HS-5 (cell line): ENCODE measurements at places on chromosomes 6 and 20.

- peak; percentile 54 for DNase-seq
These were observed 29.3 kb downstream of the TRIM38 start for GRCh38 chr6:25991785-25992412.

DNA sequence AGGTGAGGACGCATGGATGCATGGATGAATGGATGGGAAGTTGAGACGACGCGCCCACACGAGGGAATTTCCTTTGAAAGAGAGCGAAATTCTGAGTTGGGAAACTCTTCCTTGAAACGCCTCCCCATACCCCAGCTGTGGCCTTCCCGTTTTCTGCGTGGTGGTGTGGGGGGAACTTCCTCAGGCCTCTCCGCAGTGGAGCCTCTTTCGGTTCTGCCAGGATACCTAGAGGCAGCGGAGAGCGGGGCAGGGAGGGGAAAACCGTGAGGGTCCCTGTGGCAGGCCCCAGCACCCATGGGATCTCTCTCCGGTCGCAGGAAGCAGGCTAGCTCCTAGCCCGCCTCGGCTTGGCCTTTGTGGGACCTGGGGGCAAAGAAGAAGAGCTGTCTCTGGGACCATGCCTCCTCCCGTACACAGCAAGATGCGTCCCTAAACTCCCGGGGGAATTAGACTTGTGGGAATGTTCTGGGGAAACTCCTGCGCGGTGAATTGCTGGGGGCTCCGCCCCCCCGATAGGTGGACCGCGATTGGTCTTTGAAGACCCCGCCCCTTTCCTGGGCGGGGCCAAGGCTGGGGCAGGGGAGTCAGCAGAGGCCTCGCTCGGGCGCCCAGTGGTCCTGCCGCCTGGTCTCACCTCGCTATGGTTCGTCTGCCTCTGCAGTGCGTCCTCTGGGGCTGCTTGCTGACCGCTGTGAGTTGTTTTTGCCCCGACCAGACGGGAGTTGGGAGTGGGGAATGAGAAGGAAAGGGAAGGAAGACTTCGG lies at the start of gene CD40:
Gene CD40 (plus strand): TSS at position 611 of the 764 bp plus-strand sequence. CDS start 30 bp downstream, at position 641.
- DNase-seq, result peak; percentile 71

GRCh38 chr6:92777146-92777740 lies 642.1 kb downstream of the EPHA7 start:
- DNase-seq, result no peak

GRCh38 chr20:49444553-49444990 lies 37.9 kb downstream of the KCNB1 start:
- DNase-seq, result no peak

DNA sequence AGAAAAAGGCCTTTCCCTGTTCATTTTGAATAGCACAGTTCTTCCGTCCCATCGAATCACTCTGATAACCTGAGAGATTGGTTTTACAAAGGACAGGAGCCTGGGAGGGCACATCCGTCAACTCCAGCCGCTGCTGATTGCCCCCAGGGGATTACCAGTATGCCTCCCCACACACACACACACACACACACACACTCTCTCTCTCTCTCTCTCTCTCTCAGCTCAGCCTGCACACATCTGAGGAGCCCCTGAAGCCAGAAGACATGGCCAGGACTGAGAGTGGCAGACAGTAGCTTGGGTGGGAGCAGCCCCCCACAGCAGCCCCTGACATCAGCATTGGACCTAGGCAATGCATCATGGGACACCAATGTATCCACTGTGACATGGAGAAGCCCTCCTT lies 13.2 kb upstream of the CDH4 start:
- no peak for DNase-seq

- DNase-seq, result no peak
These were observed 975 bp upstream of the TFAP2A start for GRCh38 chr6:10415617-10416480.

DNA sequence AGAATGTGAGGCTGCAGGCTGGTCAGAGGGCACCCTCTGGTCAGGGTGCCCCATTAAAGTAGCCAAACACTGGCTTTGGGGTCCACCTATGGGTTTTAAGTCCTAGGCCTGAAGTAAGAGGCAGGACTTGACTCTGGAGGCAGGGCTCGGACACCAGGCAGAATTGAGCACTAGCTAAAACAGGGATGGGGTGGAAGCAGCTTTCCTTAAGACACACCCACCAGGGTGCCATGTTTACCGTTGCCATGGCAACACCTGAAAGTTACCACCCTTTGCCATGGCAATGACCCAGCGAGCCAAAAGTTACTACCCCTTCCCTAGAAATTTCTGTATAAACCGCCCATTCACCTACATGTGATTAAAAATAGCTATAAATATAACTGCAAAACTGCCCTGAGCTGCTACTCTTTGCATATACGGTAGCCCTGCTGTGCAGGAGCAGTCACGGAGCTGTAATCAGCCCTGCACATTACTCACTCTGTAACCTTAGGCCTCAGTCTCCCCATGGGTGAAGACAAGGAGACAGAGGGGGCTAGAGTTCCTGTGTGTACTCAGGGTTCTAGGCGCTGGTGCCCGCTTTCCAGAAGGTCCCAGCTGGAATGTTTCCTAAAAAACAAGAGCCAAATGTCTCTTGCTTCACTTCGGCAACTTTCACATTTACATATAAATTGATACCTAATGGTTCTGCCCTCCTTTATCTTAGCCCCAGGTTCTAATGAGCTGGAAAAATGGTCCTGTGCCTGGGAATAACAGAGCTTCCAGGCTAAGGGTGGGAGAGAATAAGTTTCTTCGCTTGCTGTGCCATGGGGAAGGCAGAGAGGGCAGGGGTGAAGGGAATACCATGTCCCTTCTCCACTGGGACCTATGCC lies 27.2 kb upstream of the SRSF6 start:
- DNase-seq, result no peak

GRCh38 chr6:81938014-81938856 lies 185.8 kb upstream of the TENT5A start:
- peak; percentile 98 for DNase-seq

GRCh38 chr6:33857932-33858475 lies 54.2 kb upstream of the MLN start:
- DNase-seq, result peak; percentile 47

DNA sequence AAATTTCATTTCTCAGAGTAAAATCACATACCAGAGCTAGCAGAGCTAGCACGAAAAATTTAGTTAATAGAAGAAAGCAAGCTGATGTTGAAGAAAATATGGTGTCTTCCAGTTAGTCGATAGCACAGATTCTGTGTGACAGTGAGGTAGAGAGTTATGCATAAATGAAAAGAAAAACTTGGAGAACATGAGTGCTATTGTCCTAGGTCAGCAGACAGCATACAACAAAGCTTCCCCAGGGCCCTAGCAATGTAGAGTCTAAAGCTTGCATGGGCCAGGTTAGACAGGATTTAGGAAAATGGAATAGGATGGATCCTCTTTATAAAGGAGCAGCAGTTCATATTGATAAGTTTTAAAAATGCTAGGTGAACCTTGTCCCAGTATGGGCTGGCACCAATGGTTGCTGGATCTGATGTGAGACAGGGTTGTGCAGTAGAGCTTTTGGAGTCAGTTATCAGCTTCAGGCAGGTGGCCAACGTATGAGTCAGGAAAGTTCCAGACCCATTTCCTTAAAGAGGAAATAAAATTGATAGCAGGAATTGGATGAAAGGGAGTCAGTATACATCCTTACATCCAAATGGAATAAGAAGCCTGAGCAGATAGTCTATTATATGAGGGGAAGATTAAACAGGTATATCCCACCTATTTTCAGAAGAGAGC lies 277.2 kb downstream of the FRK start:
- peak; percentile 20 for DNase-seq

DNA sequence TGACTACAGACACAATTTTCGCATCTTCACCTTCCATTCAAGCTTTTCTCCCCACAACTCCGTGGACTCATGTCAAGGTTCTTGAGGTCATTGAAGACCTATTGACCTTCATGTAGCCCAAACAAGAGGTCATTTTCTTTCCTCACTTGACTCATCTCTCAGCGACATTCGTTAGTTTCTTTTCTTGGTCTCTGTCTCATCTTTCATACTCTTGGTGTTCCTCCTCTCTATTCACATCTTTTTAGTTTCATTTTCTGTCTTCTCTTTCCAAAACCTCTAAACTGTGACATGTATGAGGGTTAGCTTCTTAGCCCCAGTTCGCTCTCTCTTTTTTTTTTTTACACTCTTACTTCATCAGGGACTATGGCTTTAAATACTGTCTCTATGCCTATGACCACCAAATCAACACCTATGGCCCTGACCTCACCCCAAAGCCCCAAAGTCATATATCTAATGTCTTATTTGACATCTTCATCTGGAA lies 128.6 kb upstream of the BACH2 start:
- no peak for DNase-seq

DNA sequence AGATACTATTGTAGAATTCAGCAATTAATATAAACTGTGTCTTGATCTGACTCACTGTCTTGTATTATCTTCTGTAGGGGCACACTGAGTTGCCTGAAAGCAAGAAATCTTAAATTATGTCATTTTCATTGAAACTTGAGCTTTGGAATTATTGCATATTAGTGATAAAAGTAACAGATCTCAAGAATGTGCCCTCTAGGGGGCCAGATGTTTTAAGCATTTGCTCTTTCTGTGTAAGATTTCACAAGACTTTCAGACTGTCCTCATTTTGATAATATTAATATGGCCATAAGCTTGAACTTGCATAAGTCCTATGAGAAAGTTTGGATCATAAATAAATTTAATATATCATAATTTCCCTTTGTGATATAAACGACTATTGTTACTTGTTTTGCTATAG lies 55.5 kb upstream of the MYO6 start:
- DNase-seq, result no peak
